ENCODE measurements at places on chromosomes 7 and 10. TPM values are rescaled to one million over a fixed set of nuclear protein-coding genes. Genes with fewer than 3 reads are reported as not detected.
A peak's percentile ranks its signal among the peaks of the same experiment; 100 is the strongest.

DNA sequence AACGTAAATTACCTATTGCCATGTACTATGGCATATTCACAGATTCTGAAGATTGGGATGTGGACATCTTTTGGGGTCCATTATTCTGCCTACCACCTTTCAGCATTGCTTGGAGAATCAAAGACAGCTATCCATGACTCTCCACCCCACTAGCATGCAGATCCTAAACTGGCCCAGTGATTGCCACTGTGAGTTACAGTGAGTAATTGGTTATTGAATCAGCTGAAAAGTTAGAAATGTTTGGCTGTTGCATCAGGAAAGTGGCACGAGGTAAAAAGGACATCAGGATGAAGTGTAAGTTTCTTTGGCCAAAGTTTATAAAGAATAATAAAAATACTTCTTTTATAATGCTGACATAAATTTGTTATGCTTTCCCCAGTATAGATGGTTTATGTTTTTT lies 148.2 kb upstream of the ETV1 start:
- DNase-seq, result no peak

GPR141 gene
- 0.64 TPM for total RNA-seq

DNA sequence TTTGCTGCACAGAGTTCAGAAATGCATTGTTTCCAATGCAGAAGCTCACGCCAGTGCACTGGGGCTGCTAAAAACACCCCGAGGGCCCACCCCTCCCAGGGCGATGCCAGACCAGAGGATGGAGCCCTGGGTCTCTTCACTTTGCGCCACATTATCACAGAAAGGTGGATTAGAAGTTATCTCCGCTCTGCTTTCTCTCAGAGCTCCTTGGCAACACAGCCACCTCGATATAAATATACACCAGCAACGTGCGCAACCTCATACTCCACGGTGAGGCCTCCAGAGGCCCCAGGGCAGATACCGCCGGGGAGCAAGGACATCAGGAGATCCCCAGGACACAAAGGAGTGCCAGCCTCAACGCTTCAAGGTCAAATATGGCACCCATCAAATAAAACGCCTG lies 121.0 kb upstream of the TBX20 start:
- no peak for DNase-seq

DNA sequence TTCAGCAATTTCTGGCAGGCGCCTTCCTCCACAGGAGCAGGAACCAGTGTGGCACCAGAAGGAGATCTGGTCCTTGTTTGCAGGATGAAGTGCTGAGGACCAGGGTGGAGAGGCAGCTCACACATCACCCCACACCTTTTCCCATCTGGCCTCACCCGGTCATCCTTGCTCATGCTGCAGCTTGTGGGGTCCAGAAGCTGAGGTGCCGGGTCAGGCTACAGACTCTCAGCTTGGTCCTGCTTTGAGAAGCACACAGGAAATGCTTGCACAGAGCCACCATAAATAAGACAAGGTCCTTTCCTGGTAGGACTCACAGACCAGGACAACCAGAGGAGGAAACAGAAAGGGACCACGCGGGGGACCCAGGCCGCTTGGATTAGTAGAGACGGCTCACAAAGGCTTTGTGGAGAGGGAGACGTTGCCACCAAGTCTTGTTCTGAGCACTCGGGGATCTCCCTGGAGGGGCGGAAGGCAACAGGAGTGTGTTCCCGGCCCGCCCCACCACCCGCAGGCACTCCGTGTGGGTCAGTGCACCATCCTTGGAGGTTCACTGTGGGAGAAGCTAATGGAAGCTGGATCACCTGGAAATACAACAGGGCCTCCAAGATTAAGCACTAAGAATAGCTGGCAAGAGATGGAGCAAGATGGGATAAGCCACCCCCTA lies 29.6 kb upstream of the EN2 start:
- no peak for DNase-seq

ELOVL3 gene
- total RNA-seq, result 0.66 TPM

GRCh38 chr7:53446170-53446569 lies 410.7 kb downstream of the POM121L12 start:
- no peak for DNase-seq

DNA sequence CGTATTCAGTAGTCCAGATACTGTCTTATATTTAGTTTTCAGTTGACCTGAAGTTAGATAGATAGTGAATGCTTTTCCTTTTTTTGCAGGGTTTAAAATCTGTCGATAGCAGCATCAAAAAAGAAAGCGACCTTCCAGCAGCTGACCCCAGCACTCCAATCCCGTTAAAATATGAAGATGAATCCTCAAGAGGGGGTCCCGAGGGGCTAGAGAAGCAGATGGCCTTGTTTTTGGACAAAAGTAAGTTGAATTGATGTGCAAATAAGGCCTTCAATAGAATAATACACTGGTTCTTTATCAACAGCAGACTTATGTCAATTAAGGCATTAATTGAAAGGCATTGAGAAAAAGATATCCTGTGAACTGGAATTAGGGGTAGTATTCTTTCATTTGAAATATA lies 18.7 kb downstream of the EDRF1 start:
- DNase-seq, result no peak

GRCh38 chr10:102419269-102420180 lies 940 bp upstream of the PSD start:
- DNase-seq, result no peak

- DNase-seq, result no peak
Observed at GRCh38 chr10:61721431-61721830, 58.7 kb downstream of the CABCOCO1 start.

DNA sequence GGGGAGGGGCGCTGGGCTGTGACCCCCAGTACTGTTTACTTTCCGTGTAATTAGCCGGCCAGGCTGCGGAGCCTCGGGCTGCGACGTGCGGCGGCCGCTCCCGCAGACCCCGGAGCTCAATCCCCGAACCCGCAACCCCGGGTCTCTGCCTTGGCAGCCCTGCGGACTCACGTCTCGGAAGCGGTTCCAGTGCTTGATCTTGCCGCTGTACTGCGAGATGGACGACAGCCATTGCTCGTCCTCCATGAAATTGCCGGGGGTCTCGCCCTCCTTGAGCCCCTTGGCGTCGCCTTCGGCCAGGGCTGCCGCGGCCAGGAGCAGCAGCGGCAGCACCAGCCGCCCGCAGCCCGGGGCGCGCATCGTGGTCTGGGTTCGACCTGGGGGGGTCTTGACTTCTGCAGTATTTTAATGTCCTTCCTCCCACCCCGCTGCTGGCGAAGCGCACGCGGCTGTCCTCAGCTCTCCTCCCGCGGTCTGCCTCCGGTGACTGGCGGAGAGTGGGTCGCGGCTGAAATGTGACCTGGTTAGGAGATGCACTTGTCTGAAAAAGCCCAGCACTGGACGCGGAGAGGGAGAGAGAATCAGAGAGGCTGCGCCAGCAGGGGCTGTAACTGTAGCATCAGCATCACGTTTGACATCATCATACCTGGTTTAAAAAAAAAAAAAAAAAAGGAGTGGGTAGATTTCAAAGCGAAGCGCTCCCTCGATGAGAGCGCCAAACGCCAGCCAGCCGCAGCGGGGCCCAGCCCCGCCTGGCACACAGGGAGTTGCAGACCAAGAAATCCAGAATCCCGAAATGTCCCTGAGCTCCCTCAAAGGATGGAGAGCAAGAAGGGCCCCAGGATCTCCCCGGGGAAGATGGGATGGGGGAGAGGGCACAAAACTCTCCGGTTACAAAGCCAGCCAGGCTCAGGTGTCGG lies at the start of gene SPOCK2:
SPOCK2 (minus strand) TSS at position 583 of the 920 bp plus-strand sequence; CDS start at position 360, 223 bp downstream.
- no peak for DNase-seq

DNA sequence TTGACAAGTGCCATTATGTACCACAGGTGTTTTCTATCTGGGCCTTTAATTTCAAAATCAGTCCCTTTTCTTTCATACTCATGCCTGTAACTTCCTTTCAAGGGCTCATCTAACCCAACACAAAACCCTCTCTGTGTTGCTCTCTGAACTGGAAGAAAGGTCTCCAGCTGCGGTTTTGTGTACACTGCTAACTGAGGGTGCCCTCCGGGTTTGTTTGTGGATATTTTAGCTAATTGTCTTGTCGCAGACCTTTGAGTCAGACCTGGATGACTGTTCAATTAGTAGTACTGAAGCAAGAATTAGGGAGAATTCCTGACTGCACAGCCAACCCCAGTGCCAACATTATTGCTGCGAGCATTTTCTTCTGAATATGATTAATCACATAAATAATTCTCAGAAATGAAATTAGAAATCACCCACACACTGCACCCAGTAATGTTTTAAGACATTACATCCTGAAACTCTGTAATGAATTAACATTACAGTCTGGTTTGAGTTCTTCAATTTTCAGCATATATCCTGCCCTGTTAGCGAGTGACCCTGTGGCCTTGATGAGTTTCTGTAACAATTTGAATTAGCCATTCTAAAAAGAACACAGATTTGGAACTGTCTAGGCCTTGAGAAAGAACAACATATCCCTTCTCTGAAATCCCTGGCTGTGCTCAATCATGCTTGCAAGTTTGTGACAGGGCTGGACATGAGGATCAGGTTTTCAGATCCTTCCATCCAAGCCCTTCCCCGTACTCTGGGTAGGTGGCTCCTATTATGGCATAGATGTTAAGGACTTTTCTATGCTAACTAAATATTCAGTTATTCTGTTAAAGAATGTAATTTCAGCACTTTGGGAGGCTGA lies 460.1 kb downstream of the PLXDC2 start:
- no peak for DNase-seq

DNA sequence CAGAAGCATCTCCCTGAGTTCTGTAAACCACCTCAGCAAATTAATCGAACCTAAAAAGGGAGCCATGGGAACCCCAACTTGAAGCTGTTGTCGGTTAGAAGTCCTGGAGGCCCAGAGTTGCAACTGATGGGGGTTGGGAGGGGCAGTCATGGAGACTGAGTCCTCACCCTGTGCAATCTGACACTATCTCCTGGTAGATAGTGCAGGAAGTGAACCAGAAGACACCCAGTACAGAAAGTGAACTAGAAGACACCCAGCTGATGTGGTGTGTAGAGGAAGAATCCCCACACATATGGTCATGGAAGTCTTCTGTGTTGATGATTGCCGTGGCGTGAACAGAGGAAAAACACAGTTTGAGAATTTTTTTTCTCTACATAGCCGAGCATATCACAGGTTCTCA lies 58.8 kb upstream of the SRRM3 start:
- no peak for DNase-seq

DNA sequence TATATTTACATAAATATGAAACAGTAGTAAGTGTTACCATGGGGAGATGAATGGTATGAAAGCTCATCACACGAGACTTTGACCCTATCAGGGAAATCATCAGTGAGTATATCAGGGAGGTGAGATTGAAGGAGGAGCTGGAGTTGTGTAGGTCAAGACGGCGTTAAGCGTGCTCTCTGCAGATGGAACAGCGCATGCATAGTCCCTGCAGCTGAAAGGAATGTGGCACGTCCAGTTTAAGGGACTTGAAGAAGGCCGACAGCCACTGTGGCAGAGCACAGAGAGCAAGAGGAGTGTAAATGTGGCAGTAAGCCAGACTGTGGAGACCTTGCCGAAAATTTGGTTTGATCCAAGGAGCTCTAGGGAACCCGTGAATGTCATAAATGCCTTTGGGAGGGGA lies 38.9 kb downstream of the POU6F2 start:
- peak; percentile 18 for DNase-seq

CYP2C19 gene
- not detected for total RNA-seq

KIFBP gene
- 37.9 TPM for total RNA-seq

BMPER gene
- total RNA-seq, result 1.6 TPM

- DNase-seq, result no peak
Observed at GRCh38 chr10:61905837-61906561, 4.5 kb downstream of the ARID5B start.

- no peak for DNase-seq
Observed at GRCh38 chr10:101290881-101291280, 61.6 kb upstream of the LBX1 start.

- no peak for DNase-seq
Observed at GRCh38 chr7:105295596-105296352, 92.9 kb downstream of the SRPK2 start.

DLX5 gene
- not detected for total RNA-seq

CROT gene
- 28.8 TPM for total RNA-seq

- no peak for DNase-seq
Observed at GRCh38 chr10:45657033-45657926, 15.3 kb downstream of the ZFAND4 start.

GBX1 gene
- not detected for total RNA-seq

DNA sequence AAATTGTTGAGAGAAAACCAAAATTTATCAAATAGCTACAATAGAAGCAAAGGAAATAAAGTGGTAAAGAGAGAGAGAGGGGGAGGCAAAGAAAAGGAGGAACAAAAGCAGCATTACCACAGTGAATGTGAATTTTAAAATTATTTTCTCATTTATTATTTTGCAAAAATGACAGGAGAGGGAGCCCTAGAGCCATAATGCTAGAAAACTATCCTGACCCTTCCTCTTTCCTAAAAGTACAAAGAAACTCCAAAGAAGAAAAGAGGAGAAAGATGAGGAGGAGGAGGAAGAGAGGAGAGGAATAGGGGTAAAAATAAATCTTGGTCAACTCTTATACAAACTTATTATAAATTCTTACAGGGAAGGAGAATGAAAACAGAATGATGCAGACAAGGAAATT lies 921.5 kb downstream of the NRG3 start:
- no peak for DNase-seq

AKR1B15 gene
- total RNA-seq, result 5.6 TPM

DNA sequence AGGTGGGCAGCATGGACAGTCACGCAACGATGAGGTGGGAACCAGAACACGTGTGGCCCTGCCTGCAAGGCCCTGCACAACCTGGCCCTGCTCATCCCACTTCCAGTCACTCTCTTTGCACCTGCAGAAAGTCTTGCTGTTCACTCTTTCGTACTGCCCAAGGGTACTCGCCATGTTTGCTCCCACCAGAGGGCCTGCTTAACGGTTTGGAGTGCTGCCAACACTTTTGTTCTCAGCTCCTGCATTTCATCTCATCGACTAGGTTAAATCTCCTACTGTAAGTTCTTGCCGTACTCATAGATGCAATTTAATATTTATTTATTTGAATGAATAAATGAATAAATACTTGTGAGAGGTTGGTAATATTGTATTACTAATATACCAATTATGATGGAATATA lies 315.3 kb downstream of the SDK1 start:
- no peak for DNase-seq

WNT8B gene
- not detected for total RNA-seq

GRCh38 chr7:146002431-146003078 lies 114.0 kb upstream of the CNTNAP2 start:
- DNase-seq, result no peak

DNA sequence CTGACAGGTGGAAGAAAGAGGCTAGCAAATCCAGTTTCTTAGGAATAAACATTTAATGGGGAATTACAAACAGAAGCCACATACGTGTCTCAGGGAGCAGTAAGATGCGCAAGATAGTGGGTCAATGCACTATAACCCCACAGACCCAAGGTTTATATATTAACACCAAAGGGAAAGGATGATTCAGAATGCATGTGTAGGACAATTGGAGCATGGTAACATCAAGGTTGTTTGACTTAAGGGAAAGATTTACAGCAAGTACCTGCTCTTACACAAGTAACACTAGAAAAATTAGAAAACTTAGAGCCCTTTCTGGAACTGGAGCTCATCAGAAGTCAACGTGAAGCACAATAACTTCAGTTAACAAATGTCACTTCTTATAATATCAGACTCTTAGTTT lies 161.1 kb upstream of the ZWINT start:
- DNase-seq, result no peak

GRCh38 chr10:125757742-125758141 lies 17.9 kb downstream of the MMP21 start:
- no peak for DNase-seq

TFR2 gene
- total RNA-seq, result not detected

All from breast epithelium (tissue), 4 donors.